ENCODE measurements at places on chromosomes 1 and 21.
A peak's percentile ranks its signal among the peaks of the same experiment; 100 is the strongest.

- no peak for DNase-seq
Observed at GRCh38 chr1:21680918-21681317, 11.8 kb upstream of the RAP1GAP start.

- DNase-seq, result no peak
Observed at GRCh38 chr1:175116210-175116798, 48.7 kb downstream of the TNN start.

DNA sequence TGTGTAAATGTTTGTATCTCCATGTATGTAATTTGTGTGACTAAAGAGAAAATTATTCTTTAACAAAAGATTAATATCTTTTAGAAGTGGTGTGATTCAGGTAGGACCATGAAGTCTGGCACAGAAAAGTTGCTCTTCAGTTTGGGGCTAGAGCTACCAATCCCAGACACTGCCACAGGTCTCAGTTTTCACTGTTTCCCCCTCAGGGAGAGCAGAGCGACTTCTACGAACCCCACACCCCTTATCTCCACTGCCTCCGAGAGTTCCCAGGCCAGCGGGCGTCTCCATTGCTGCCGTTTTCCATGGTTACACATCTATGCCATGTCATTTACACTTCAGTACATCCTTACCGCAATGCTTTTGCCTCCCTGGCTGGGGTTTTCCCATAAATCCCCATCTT is 93.0 kb upstream of the SMYD2 start:
- no peak for DNase-seq

GRCh38 chr1:39494671-39495410 is 3.4 kb downstream of the BMP8A start:
- DNase-seq, result no peak

- no peak for DNase-seq
Observed at GRCh38 chr1:62912028-62912638, 128.2 kb downstream of the ATG4C start.

DNA sequence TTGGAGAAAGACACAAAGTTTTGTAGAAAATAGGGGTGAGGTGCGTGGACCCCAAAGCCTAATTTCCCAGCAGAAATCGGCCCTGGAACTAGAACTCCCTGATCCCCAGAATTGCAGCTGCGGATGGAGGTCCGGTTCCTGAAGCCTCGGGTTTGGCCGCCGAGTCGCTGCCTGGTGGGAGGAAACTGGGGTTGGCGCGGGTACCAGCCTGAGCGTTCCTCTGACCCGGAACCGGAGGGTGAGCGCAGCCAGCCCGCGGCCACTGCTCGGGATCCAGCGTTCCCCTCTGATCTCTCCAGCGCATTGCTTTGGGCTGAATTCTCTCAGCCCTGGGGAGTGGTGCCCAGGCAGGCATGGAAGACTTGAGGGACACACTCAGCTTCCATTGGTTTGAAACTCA is 1.6 kb downstream of the ST6GALNAC5 start:
- no peak for DNase-seq

DNA sequence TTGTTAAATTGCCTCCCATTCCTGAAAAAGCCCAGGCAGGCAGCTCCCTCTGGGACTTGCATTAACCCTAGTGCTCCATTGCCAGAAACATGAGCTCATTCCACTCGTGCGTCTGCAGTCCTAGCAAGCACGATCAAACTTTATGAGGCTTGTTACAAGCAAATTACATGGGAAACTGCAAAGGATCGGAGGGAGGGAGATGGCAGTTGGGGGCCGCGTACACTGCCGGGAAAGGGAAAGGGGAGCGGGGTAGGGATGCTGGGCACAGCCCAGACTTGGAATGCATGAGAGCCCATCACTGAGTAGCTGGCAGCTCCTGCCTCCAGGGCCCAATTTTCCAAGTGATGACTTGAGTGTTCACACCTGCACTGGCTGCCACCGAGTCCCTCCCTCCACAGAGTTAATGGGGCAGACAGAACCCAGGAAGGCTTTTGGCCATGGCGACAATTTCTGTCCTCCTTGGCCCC is 169.9 kb downstream of the BRINP2 start:
- DNase-seq, result no peak

GRCh38 chr1:183443466-183443865 is 25.3 kb upstream of the NMNAT2 start:
- DNase-seq, result no peak

GRCh38 chr1:15188678-15189077 is 35.1 kb downstream of the TMEM51 start:
- no peak for DNase-seq

DNA sequence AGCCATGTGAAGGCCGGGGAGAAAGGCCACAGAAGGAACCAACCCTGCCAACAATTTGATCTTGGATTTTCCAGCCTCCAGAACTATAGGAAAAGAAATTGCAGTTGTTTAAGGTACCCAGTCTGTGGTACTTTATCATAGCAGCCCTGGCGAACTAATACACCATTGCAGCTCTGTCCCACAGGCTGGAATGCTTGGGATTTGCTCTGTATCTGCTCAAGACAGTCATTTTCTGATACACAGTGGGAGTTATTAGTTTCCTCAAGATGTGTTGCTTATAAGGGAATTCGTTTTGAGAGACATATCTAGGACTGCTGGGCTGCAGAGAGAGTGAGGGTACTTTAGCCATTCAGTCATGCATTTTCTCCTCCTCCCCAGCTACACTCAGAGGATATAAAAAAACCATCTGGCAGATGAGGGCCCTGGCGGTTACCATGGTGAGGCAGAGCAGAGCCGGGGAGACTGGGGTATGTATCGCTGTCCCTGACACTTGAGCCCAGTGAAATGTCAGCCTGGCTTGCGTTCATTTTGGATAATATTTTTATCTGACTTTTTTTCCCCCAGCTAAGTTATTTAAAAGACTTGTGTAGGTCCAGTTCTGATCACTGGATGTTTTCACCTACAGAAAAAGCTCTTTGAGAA is 104.6 kb downstream of the DIRAS3 start:
- no peak for DNase-seq

- no peak for DNase-seq
Observed at GRCh38 chr1:53130878-53131589, 11.4 kb downstream of the SLC1A7 start.

GRCh38 chr1:44377925-44378784 is 23.1 kb upstream of the ERI3 start:
- DNase-seq, result peak; percentile 47

GRCh38 chr1:158998781-158999161 is 10.9 kb upstream of the IFI16 start:
- DNase-seq, result peak; percentile 61

- DNase-seq, result peak; percentile 57
Observed at GRCh38 chr1:203324105-203325025, 19.0 kb downstream of the BTG2 start.

GRCh38 chr21:14560555-14560954 is 14.4 kb upstream of the SAMSN1 start:
- no peak for DNase-seq

DNA sequence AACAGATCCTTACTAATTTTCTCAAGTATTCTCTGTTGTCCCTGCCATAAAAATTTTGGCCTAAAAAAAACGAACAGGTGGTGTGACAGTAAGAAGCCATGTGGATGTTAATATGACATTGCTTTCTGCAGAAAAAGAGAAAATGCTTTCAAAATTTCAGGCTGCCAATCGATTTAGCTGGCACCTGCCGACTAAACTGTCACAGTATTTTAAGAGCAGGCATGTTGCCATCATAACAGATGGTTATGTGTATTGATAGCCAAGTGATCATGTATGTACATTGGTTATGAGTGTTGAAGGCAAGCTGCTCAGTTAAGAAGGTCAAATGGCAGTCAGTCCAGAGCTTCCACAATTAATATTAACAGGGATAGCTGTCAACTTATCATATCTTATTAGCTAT is 1017.0 kb downstream of the MRPL39 start:
- DNase-seq, result no peak

DNA sequence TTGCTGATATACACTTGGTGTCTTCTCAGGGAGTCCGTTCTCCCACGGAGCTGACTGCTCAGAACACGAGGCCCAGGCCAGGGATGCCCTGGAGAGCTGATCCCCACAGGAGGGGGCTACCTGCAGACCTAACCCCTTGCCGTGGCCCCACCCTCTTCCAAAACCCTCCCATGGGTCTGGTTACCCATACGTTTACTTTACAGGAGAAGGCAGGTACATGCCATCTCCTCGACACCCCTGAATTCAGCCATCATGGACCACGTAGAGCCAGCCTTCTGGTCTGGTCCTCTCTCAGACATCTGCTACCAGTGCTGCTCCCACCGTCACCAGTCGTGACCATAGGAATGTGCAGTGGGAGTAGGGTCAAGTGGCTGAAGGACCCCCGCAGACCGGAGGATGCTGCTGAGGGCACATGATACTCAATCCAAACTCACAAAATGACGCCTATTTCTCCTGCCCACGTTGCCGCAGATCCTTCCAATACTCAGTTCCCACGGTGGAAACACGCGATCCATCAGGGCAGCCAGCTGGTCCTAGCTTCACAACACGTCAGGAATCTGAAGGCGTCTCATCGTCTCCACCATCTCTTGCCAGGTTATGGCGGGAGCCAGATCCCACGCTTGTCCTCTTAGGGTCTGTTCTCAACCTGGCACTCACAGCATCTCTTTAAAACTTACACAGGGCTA is 26.7 kb downstream of the PGBD5 start:
- no peak for DNase-seq

- DNase-seq, result no peak
Observed at GRCh38 chr21:42739061-42739931, 85.9 kb downstream of the PDE9A start.

- DNase-seq, result no peak
Observed at GRCh38 chr21:14657241-14658008, 111.3 kb upstream of the SAMSN1 start.

DNA sequence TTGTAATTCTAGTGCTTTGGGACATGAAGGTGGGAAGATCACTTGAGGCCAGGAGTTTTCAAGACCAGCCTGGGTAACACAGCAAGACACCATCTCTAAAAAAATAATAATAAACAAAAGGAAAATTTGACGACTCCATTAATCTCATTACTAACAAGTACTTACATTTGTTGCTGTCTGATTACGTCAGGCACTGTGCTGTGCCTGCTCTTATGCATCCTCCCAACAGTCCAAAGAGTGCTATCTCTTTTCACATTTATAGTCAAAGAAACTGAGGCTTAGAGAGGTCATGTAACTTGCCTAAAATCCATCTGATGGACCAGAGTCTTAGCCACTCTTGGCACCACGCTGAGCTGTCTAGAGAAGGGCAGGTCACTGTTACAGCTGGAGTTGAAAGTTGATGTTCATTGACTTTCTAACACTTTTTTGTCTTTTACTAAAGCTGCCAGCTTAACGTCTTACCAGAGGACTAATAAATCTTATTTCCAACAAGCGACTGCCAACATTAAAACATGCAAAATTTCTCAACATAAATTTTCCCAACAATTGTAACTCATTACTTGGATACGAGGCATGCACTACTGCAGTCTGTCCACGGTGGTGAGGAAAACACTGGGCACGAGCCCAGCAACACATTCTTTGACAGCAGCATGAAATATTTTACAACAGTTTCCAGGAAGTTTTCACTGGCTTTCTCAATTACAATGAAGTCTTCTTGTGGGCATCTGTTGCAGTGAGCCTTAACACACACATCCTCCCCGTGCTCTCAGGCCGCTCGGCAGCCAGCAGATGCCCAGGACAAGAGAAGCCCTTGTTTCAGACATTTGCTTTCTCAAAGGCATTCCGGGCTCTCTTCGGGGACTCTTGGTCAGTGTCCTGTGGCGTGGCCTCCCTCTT is 262.9 kb upstream of the PROX1 start:
- no peak for DNase-seq

DNA sequence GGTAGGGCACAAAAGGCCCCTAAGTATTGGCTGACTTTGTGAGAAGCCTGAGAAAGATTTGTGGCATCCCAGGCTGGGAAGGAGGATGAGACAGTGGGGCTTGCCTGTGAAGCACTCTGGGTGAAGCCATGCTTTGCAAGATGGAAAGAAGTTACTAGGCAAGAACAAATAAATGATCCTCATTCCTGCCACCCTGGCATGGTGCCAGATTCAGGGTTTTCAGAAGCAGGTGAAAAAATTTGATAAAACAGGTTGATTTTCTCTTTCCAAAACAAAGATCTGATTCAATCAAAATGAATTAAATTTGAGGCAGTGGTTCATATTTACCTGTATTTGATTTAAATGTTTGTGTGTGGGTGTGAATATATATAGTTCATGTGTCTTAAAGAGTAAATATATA is 386.9 kb upstream of the PROX1 start:
- no peak for DNase-seq

GRCh38 chr21:41349126-41349525 is 12.7 kb upstream of the MX2 start:
- DNase-seq, result no peak

DNA sequence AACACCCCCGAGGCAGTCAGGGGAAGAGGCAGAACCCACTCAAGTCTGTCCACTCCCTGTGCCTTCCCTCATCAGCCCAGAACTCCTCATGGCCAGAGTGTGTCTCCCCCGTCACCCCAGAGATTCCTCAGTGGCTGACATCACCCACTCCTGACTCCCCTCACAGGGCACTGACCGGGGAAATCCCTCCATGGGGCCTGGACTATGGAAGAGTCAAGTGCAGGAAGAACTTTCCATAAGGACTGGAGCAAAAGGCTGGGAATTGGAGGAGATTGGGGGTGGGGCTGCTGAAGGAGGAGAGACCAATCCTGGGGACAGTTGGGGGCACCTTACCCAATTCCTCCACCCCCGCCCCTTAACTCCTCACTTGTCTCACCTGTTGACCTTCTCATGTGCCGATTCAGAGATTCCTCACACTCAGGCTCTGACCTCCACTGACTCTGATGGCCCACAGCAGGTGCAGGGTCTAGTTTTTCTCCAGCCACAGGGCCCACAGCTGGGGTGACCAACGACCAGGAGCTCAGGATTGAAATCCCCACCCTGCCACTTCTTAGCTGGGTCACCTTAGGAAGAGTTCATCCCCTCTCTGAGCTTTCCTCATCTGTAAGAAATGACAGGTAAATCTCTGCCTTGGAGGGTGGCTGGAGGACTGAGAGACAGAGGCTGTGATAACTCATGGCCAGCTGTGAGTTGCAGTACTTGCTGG is 481 bp upstream of the EXTL1 start:
- no peak for DNase-seq

DNA sequence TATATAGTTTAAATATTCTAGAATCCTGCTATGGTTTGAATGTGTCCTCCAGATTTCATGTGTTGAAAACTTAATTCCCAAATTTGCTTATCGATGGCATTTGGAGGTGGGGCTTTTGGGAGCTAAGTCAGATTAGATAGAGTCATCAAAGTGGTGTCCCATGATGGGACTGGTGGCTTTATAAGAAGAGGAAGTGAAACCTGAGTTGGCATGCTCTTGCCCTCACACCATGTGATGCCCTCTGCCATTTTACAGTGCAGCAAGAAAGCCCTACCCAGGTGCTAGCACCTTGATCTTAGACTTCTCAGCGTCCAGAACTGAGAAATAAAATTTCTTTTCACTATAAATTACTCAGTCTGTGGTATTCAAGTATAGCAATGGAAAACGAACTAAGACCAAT is 111.3 kb downstream of the TGFB2 start:
- no peak for DNase-seq

DNA sequence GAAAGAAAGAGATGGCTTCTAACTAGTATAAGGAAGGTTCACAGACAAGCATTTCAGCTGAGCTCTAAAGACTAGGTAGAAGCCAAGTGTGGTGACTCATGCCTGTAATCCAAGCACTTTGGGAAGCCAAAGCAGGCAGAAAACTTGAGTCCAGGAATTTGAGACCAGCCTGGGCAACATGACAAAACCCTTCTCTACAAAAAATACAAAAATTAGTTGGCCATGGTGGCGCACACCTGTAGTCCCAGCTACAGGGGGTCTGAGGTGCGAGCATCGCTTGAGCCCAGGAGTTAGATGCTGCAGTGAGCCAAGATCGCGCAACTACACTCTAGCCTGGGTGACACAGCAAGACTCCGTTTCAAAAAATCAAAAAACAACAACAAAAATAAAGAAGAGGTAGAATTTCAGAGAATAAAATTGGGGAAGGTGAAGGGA is 27.8 kb downstream of the FBXO42 start:
- no peak for DNase-seq

Measured in stimulated activated CD4-positive, alpha-beta T cell treated with anti-CD3 and anti-CD28 coated beads, Interleukin-4, amount 100 ng/mL, for 24 hours (primary cell).